PC-3 (cell line): ENCODE measurements at places on chromosomes 3 and 15. TPM values are rescaled to one million over a fixed set of nuclear protein-coding genes. Genes with fewer than 3 reads are reported as not detected.

Gene BTLA
- total RNA-seq: not detected in 2 replicates

DNA sequence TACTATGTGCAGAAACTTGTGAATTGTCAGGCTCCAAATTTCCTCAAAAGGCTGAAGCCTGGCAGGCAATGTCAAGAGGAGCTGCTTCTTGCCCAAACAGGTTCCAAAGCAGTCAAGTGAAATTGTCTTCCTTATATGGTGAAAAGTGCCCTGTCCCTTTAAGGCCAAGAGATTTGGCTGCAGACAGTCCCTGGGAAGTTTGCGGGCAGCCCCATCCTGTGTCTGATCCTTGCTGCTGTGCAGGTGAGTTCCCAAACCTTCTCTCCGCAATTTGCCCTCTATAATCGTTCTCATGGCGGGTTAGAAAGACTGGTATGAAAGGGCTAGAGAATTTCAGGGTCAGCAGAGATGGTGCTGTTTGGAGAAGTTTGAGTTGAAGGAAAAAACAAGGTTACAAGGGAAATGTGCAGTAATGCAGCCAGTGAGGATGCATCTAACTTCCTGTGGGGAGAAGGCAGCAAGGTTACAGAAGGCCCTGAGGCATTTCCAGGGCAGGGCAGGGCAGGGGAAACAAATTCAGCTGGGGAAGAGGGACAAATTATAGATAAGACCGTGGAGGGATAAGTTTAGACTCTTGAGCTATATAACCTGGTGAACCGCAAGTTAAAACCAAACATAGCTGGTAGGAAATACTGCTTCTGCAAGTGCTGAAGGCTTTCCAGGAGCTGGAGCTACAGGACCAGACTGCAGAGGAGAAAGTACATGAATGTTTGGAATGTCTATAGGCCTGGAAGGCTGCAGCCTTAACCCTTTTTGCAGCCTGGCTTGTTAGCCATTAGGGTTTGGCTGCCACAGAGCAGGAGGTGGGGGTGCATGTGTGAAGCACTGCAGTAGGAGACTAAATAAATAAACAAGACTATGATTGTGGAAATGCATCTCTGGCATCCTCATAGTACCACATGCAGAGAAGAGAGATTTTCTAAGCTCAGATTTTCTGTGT, 256.2 kb upstream of the IL12A start:
- DNase-seq: peak; percentile 80

- no peak for DNase-seq
Measured at GRCh38 chr3:73801444-73801843, 176.7 kb upstream of the PDZRN3 start.

DNA sequence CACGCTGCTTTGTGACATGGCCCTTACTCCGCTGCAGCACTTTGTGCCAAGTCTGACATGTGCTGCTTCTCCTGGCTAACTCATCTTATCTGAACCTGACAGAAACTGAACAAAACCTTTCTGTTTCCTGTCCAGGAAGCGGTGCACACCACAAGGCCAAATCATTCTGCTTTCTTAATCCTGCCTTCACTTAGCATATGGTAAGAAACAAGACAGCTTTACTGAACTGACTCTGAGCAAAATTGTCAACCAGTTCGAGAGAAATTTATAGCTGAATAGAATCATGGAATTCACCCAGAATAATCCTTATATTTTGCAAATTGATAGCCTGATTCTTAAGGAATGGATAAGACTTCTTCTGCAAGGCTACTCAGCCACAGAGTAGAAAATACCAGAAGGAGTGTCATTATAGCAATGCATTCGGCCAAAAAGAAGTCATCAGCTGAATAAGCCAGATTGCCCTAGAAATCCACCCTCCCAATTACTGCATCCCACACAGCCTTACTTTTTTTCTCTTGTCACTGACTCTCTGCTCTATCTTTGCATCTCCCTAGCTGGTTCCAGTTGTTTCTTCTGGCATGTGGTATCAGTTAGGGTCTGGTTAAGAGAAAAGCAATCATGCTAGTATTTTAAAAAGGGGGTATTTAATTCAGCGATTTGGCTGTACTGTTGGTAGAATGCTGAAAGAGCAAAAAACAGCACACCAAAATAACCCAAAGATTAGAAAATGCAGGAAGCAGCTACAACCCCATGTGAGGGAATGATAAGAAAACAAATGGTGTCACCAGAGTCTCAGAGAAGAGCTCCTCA, 41.6 kb upstream of the STRIT1 start:
- no peak for DNase-seq

Gene MAP1A
- 1.0 and 1.8 TPM in 2 replicates for total RNA-seq

DNA sequence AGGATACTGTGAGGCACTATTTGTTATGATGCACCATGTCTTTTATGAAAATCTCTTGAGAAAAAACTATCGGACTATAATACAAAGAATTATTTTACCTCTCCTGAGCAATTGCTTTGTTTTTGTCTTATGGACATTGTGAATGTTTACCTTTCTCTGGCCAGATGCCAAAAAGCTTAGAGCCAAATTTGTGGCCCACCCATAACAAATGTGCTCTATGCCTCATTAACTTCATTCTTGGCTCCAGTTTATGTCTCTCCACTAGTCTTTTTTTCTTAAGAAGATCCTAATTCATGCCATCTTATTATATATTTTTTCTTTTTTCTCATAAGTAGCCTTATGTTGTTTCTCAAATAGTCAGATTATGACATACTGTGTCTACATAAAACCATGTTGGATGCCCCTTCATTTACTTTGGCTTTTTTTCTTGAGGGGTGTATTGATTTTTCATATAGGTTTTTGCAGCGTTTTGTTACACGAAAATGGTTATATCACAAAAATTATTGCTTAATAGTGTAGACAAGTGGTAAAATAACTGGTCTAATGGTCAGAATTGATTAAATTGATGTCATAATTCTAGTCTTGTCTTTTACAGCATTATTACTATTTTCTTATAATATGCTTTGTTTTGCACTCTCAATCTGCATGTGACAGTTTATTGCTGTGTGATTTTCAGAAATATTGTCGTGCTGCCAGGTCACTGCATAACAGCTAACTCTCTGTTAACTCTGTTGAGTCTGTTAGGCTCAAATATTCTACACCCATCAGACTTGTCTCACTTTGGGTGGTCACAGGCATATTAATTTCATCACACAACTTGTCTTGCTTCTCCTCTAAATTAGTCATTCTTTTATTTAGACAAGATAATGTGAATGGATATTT, 18.2 kb downstream of the SENP8 start:
- peak; percentile 30 for DNase-seq

DNA sequence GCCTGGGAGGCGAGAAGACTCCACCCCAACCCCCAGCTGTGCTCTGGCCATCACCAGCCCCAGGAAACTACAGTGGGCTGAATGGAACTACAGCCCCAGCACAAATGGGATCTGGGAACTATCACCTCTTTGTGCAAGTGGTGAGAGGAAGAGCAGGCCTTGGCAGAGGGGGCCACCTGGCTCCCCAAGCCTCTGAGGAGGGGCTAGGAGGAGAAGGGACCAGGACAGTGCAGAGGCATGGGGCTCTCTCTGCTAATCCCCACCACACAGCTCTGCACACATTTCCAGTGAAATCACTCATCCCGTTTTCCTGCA, 31.6 kb downstream of the KY start:
- no peak for DNase-seq

DNA sequence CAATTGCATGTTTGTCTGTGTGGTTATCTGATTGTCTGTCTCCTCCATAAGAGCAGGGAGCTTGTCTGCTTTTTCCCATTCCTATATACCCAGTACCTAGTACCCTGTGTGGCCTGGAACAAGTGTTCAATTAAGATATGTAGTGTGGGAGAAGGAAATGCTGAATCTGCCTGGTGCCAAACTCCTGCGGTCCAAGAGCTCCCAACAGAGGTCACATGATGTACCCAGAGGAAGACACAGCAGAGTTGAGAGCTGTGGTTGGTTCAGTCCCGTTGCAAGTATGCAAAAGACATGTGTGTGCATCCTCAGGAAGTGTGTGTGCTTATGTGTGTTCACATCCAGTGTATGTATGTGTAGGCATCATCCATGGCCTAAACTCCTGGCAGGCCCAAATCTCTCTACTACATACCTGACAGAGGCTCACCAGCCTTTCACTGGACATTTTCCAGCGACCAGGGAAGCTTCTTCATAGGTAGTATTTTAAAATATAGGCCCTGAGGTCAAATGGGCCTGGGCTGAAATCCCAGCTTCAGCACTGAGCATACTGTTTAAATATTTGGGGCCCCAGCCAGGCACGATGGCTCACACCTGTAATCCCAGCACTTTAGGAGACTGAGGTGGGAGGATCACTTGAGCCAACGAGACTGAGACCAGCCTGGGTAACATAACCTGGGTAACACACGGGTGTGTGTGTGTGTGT, 34.0 kb upstream of the ITGA11 start:
- DNase-seq: no peak

Gene TRPM1
- not detected in 2 replicates for total RNA-seq

- no peak for DNase-seq
Measured at GRCh38 chr3:183354325-183354831, 74.0 kb downstream of the MCF2L2 start.

GRCh38 chr3:156838035-156838434, 11.9 kb downstream of the LEKR1 start:
- no peak for DNase-seq
